CMK (cell line): ENCODE measurements at places on chromosomes 13 and 19.

- no peak for DNase-seq
Observed at GRCh38 chr13:95754069-95754468, 77.1 kb downstream of the DNAJC3 start.

GRCh38 chr13:101698400-101698799 is 245.9 kb downstream of the ITGBL1 start:
- no peak for DNase-seq

GRCh38 chr13:27481766-27482165 is 31.4 kb upstream of the MTIF3 start:
- peak; percentile 2 for DNase-seq

GRCh38 chr13:31035185-31035965 is 102.9 kb downstream of the TEX26 start:
- no peak for DNase-seq

GRCh38 chr13:71606818-71607217 is 260.2 kb downstream of the DACH1 start:
- no peak for DNase-seq

DNA sequence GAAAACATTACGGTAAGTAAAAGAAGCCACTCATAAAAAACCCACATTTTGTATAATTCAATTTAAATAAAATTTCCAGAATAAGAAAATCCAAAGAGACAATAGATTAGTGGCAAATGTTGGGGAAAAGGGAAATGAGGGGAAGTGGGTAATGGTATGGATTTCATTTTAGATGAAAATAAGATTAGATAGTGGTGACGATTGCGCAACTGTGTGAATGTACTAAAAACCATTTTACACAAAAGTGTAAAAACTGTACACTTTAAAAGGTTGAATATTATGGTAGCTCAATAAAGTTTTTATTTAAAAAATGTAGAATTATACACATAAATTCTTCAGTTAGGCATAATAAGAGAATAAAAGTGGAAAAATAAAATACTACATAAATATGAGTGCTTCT is 3.7 kb downstream of the MBD3L1 start:
- DNase-seq, result no peak

DNA sequence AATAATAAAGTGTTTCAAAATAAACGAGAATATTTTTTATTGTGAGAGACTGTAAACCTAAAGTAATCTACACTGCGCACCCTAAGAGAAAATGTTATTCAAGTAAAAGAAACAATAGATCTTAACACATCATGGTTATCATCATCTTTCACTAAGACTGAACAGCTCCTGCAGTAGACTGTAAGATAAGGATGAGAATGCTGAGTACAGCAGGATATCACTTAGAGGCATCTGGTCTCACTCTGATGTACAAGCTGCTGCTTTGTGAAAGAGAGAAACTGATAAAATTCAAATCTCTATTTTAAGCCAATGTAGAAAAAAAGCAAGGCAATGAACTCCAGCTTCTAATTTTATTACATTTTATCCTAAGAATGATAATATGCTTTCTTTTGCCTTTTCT is 261.7 kb upstream of the HTR2A start:
- no peak for DNase-seq

- no peak for DNase-seq
Observed at GRCh38 chr19:39926170-39926760, 8.2 kb downstream of the FCGBP start.
